Activated CD4-positive, alpha-beta T cell treated with anti-CD3 and anti-CD28 coated beads for 1 hour (primary cell): ENCODE measurements at places on chromosomes 12 and 14.

GRCh38 chr12:92987846-92988621 lies 58.9 kb upstream of the EEA1 start:
- DNase-seq, result no peak

GRCh38 chr12:119491814-119492213 lies 101.8 kb upstream of the TMEM233 start:
- DNase-seq, result no peak

- DNase-seq, result no peak
Measured at GRCh38 chr12:121184984-121185889, 24.7 kb upstream of the P2RX4 start.

GRCh38 chr12:104457746-104458693 lies 1.3 kb downstream of the CHST11 start:
- peak; percentile 48 for DNase-seq

DNA sequence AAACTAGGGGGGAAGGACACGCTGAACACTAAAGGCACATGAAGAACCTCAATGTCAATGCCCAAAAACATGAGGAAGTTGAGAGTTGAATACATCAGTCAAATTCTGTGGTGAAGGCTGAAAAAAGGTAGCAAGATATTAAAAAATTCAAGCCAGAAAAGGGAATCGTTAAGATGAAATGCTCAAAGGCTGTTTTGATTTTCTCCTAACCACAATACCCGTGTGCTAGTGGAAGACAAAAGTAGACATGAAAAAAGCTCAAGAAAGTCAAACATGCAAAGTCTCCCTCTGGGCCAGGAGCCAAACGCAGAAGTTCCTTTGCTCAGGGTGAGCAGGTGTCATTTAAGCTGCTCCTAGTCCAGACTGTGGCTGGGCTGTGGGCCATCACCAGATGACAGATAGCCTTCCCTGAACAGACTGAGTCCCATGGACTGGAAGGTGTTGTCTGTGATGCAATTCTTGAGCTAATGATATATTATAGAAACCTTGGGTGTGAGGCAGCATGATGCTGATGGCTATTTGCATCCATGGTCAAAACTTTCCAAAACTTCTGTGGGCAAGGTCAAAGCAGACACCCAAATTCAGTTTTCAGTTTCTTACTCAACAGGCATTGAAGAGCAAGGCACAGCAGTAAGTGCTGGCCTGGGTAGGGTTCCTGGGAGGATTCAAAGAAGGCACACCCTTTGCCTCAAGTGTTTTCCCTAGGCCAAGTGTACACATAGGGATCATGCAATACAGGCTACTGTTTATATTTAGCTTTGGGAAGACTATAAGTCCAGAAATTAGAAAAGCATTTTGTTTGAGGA lies 81.6 kb downstream of the MYRFL start:
- DNase-seq, result no peak

DNA sequence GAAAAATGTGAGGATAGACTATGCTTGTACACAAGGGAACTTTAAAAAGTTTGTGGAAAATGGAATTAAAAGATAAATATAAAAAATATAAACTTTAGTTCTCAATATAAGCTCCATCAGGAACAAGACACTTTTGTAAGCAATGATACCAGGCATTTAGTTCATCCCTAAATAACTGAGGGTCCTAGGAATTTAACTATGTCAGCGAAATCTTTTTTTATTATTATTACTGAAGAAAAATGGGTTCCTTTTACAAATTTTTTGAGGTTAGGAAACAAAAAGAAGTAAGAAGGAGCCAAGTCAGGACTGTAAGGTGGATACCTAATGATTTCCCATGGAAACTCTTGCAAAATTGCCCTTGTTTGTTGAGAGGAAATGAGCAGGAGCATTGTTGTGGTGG lies 102.8 kb downstream of the TRMT5 start:
- no peak for DNase-seq

DNA sequence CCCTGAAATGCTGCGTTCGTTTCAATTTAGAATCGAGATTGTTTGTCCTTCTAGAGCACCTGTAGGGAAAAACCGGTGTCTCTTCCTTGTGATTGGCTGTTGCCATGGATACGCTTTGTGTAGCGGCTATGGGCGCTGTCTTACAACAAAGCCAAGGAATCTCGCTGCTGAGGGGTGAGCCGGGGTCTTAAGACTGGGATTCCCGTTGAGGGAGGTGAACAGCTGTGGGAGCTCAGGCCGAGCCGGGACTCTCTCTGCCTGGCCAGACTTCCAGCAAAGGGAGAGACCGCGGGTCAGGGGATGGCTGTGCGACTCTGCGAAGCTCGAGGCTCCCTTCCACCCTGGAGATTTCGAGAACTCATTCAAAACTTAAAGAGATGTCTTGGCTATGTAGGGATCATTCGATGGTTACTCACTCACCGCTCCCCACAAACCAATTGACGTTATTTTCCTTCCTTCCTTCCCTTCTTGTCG lies at the start of the genes LRRIQ1 and TSPAN19:
LRRIQ1 (plus strand) TSS at position 118 of the 474 bp plus-strand sequence. CDS start 1,826 bp downstream, outside the sequence.
TSPAN19 (minus strand) TSS at position 44 of the 474 bp plus-strand sequence. CDS start 6,331 bp downstream, outside the sequence.
- no peak for DNase-seq

DNA sequence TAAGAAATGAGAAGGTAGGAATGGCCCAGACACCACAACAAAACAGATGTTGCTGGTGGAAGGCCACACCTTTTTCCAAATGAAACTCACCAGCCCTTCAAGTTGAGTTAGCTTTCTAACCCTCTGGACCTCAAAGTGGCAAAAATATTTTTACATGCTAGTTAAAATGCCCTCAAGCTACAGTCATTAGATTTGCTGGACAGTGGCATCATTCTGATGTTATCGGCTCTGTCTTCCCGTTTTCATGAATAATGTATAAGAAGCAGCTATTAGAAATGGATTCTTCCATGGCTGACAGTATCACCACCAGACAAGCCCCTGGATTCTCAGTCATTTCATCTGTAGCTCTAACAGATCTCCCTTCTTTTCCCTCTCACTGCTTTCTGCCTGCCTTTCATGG lies 37.1 kb upstream of the PLXNC1 start:
- DNase-seq, result no peak

DNA sequence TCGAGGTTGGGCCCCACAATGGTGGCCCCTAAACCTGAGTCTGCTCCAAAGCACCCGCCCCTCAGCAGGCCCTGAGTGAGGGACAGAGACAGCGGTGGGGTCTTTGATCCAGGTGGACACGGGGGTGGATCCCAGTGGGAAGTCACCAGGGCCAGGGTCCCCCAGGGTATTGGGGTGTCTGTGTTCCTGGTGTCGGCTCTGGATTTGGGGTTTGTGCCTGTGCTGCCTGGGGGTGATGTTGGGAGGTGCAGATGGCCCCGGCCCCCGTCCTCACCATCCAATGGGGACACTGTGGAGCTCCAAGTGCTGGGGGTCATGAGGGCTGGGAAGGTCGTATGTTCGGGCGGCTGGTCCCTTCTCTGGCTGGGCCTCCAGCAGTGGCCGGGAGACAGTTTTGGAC lies 354.2 kb downstream of the TMEM121 start:
- no peak for DNase-seq

DNA sequence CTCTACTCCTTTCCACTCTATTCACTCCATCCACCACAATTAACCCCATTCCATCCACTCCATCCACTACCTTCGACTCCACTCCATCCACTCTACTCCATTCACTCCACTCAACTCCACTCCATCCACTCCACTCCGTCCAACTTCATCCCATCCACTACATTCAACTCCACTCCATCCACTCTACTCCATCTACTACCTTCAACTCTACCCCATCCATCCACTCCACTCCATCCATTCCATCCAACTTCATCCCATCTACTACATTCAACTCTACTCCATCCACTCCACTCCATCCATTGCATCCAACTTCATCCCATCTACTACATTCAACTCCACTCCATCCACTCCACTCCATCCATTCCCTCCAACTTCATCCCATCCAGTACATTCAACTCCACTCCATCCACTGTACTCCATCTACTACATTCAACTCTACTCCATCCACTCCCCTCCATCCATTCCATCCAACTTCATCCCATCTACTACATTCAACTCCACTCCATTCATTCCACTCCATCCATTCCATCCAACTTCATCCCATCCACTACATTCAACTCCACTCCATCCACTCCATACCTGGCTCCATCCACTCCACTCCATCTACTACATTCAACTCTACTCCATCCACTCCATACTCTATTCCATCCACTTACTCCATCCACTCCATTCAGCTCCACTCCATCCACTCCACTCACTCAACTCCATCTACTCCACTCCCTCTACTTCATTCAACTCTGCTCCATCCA lies 16.4 kb downstream of the HNF1A start:
- DNase-seq, result no peak

DNA sequence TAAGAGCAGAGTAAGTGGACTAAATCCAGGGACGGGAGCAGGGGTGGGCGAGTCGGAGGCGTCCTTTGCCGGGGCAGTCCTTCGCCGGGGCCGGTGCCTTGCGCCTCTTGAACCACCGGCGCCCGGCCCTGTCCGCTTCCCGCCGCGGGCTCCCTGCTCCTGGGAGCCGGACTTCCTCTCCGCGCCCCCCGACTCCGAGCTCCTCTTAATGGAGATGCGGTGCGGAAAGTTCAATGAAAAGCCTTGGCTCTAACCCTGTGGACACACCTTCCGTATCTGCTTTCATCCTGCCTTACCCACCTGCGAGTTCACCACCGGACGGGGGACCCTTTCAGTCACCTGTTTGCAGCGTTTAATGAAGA lies 412 bp downstream of the FGFR1OP2 start:
- DNase-seq, result no peak

DNA sequence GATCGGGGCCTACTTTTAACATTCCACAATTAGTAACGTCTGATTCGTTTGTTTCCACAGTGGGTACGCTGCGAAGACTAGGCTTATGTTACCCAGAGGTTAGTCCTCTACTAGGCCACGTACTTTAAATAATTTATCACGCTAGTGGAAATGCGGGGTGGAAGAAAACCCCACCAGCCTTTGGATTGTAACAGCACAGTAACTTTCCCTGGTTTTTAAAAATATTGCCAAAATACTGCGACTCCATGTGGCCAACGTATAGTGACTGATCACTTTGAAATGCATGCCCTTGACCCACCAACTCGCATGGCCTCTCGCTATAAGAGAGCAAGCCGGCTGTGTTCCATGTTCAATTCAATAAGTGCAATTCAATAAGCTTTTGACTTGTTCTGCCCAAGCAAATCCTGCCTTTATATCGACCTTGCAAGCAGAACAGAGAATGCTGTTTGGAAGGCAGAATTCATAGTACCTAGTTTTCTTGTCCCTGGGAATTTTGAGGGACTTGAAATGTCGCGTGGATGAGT lies 882 bp upstream of the GTF2A1 start:
- no peak for DNase-seq

DNA sequence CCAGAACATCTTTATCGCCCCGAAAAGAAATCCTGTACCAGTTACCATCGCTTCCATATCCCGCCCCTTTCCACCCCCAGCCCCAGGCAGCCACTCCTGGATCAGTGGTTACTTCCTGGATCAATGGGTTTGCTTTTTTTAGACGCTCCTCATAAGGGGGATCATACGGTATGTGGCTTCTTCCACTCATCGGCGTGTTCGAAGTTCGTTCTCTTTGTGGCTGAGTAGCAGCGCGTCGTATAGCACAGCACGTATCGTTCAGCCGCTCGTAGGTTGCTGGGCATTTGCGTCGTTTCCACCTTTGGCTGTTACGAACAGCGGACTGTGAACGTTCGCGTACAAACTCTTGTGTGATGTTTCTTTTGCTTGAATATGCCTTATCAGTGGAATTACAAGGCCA lies 1.8 kb downstream of the NOC4L start:
- no peak for DNase-seq

DNA sequence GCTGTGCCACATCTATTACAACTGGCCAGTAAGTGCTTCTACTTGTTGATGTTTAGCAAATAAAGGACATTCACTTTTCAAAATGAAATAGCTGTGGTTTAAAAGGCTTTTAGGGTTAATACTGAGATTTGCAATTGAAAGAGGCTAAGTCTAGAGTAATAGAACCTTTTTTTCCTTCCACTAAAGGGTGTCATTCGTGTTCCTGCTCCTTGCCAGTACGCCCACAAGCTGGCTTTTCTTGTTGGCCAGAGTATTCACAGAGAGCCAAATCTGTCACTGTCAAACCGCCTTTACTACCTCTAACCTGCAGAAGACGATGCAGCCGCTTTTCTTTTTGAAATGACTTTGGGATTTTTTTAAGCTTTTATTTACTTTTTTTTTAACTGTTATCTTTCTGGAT lies 33.6 kb downstream of the PIWIL1 start:
- DNase-seq, result no peak

DNA sequence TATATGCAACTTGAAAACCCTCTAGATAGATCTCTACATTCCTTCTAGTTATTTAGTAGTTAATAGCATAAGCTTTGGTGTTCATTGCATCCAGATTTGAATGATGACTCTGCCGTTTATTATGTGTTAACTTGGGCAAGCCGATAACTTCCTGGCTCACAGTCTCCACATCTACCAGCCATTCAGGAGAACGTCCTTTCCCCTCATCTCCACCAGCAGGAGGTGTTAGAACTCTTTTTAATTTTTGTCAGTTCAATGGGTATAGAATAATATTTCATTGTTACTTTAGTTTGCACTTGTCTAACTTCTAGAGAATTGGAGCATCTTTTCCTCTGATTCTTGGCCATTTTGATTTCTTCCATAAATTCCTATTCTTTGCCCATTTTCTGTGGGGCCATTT lies 30.0 kb upstream of the WSCD2 start:
- no peak for DNase-seq

DNA sequence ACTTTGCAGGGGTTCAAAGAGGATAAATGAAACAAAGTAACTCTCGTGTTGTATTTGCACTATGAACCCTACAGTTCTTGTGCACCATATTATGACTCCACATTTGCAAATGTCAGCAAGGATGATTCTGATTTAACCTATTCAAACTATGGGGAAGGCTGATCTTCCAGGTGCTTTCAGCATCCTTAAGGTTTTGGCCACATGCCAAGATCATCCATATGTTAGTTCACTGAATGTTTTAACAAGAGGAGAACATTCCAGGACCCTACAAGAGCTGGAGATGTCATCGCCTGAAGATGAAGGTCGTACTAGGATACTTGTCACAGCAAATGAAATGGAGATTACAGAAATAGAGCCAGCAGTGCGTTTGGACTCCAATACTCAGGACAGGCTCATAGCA lies 114.2 kb downstream of the DHRS2 start:
- DNase-seq, result no peak

DNA sequence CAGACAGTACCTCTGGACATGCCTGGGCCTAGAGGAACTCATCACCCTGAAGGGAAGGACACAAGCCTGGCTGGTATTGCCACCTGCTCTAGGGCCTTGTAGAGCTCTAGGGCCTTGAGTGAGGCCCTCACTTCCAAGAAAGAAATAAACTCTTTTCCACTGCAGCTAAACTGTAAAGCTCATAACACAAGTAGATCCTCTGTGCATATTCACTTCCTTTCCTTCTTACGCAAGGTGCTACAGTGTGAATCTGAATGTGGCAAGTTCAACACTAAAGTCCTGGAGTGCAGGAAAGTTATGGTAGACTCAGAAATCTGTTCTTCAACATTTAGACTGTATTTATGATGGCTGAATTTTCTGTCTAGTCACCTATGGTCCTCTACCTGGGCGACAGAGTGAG lies 14.5 kb downstream of the RNASE3 start:
- DNase-seq, result no peak

GRCh38 chr12:48180424-48180823 lies 3.0 kb upstream of the CCDC184 start:
- no peak for DNase-seq

GRCh38 chr12:29582146-29582545 lies 84.7 kb upstream of the OVCH1 start:
- no peak for DNase-seq

GRCh38 chr12:65494537-65494936 lies 216.1 kb downstream of the MSRB3 start:
- no peak for DNase-seq

GRCh38 chr12:38424436-38424835 lies 107.9 kb downstream of the ALG10B start:
- no peak for DNase-seq
